ENCODE measurements at places on chromosomes 2 and 18. TPM values are rescaled to one million over a fixed set of nuclear protein-coding genes. Genes with fewer than 3 reads are reported as not detected.

Gene SLC9A4
- not detected for total RNA-seq

Gene PSMA8
- total RNA-seq = not detected

Gene ARHGAP15
- total RNA-seq = not detected

Gene SYT4
- not detected for total RNA-seq

Gene ZNF385B
- 13.5 TPM for total RNA-seq

Gene RPL37A
- 1,036 TPM for total RNA-seq

Gene LIMS2
- total RNA-seq = 7.4 TPM

Gene AMER3
- not detected for total RNA-seq

Gene KHK
- total RNA-seq = 0.65 TPM

Measured in articular chondrocyte of knee joint (primary cell).